Foreskin keratinocyte (primary cell): ENCODE measurements at places on chromosomes 7 and 10. TPM values are rescaled to one million over a fixed set of nuclear protein-coding genes. Genes with fewer than 3 reads are reported as not detected.

The POU6F2 gene
- not detected in 2 replicates for total RNA-seq

The KCNMA1 gene
- 2.8 and 3.9 TPM in 2 replicates for total RNA-seq

The GRM3 gene
- not detected in 2 replicates for total RNA-seq

The MMD2 gene
- not detected in 2 replicates for total RNA-seq

The CDK14 gene
- total RNA-seq, result 8.1 and 9.5 TPM in 2 replicates

The RBP3 gene
- not detected in 2 replicates for total RNA-seq

The CYP3A4 gene
- not detected in 2 replicates for total RNA-seq

The ICA1 gene
- 1.5 and 4.2 TPM in 2 replicates for total RNA-seq

The IFT22 gene
- total RNA-seq, result 27.1 and 27.3 TPM in 2 replicates

The CRCP gene
- 24.1 and 25.3 TPM in 2 replicates for total RNA-seq

The KIAA1549 gene
- total RNA-seq, result 4.9 and 5.1 TPM in 2 replicates

The NACAD gene
- 4.4 and 5.3 TPM in 2 replicates for total RNA-seq
